ENCODE measurements at places on chromosomes 16 and 17.

DNA sequence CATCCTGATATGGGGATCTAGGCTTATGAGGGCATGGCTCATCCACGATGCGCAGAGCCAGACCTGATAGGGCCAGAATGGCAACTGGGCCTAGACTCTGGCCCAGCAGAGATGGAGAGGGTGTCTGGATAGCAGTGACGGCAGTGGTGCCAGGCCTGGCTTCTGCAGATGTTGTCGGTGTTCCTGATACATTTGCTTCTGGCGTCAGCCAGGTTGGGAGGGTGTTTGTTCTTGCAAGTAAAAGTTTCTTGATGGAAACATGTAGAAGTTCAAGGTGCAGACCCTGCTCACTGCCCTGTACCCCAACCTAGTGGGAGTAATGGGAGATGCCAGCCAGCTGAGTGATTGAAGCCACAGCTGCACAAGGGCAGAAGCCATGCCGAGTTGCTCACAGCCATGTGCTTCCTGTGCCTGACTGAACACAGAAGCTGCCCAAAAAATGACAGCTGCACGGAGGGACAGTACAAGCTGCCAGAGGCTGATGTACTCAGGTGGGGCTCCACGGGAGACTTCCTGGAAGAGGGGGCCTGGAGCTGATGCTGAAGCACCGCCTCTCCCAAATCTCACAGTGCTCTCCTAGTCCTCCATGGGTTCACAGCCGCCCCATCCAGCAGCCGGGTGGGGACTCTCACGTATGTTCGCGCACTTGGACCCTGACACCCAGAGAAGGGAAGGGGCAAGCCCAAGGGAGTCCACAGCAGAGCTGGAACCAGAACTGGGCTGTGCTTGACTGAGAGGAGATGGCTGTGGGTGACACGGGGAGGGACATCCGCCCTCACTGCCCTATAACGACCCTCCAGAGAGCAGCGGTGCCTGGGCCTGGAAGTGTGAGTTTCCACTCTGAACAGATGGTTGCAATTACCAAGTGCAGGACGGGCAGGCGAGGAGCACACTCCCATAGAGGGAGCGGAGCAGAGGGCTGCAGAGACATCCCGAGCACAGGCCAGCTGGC is 78.7 kb downstream of the N4BP1 start:
- DNase-seq, result peak; percentile 68

- no peak for DNase-seq
Measured at GRCh38 chr17:3659541-3660111, 8.8 kb downstream of the TAX1BP3 start.

GRCh38 chr17:3529817-3530741 is 27.5 kb downstream of the TRPV3 start:
- no peak for DNase-seq

DNA sequence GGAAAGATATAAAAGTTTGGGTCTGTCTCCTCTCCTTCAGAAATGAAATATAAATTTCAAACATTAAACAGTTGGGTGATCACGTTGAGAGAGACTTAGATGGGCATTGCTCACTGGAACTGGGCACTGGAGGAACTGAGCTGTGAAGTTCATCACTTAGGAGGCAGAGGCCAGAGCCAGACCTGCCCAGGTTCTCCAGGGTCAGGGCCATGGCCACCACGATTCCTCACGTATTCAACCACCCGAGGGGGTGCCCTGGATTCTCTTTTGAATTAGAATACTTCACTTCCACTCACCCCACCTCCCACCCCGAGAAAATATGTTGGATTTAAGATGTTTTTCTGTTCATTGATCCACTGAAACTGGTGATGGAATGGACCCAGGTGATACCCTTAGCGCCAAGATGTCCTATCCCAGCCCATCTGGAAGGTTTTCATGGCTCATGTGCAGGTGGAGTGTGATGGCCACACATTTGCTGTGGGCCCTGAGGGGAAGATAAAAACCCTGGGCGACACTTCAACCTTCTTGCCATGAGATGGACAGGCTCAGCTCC is 6.1 kb downstream of the PRR29 start:
- DNase-seq, result no peak

GRCh38 chr16:89668790-89669158 is 11.1 kb downstream of the SPATA33 start:
- no peak for DNase-seq

DNA sequence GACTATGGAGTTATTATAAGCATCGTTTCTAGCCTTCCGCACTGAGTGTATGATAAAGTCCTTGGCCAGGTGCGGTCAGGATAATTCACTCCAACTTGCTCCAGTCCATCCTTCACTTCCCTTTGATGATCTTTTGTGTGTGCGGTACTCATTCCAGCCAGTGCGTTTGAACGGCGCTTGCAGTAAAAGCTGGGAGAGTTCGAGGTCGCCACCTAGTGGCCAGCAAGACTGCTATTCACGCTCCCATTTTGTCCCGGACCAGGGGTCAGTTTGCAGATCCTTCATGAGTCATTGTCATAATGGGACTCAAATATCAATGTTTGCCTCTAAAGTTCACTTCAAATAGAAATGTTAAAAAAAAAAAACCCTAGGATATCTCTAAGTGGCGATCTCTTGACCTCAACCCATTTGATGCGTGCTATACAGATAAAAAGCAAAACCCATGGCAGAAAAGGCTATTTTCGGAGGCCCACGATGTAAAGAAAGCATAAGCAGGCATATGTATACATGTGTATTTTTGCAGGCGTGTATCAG is 417.1 kb downstream of the TMEM114 start:
- DNase-seq, result peak; percentile 1

- peak; percentile 55 for DNase-seq
Measured at GRCh38 chr17:42133461-42134041, 10.9 kb downstream of the HSPB9 start.

- no peak for DNase-seq
Measured at GRCh38 chr17:41008811-41009210, at the start of gene KRTAP3-1. Gene KRTAP3-1 (minus strand): TSS chr17:41009128. CDS start chr17:41009074, 54 bp downstream.

DNA sequence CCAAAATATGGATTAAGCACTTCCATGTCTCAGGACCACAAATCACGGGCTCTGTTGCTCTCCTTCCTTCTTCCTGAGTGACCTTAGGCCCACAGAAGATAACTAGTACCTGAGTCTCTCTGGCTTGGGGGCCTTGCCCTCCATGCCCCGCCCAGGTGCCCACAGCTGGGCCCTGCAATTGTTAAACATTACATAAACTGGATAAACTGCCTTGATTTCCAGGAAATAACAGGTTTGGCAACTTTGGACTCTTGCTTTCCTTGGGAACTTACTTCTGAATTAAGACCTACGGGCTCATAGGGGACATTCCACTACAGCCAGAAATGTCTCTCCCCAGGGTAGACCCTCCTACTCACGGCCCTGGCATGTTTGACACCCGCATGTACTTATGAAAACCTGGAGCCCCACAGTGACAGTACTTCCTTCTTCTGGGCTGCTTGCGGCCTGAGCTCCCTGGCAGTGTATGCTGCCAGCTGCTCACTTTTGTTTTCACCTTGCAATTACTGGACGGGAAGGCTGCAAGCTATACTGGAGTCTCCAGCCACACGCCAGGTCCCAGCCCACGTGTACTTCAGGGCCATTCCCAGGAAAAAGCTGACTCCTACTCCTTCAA is 2.3 kb upstream of the UBALD2 start:
- no peak for DNase-seq

GRCh38 chr17:40664582-40665333 is at the start of gene KRT222:
Gene KRT222 (minus strand): TSS chr17:40665177. CDS start chr17:40665099, 78 bp downstream.
- no peak for DNase-seq

- no peak for DNase-seq
Measured at GRCh38 chr16:49929626-49930025, 73.7 kb upstream of the ZNF423 start.

- DNase-seq, result no peak
Measured at GRCh38 chr16:86594721-86595120, 16.4 kb downstream of the FOXL1 start.

DNA sequence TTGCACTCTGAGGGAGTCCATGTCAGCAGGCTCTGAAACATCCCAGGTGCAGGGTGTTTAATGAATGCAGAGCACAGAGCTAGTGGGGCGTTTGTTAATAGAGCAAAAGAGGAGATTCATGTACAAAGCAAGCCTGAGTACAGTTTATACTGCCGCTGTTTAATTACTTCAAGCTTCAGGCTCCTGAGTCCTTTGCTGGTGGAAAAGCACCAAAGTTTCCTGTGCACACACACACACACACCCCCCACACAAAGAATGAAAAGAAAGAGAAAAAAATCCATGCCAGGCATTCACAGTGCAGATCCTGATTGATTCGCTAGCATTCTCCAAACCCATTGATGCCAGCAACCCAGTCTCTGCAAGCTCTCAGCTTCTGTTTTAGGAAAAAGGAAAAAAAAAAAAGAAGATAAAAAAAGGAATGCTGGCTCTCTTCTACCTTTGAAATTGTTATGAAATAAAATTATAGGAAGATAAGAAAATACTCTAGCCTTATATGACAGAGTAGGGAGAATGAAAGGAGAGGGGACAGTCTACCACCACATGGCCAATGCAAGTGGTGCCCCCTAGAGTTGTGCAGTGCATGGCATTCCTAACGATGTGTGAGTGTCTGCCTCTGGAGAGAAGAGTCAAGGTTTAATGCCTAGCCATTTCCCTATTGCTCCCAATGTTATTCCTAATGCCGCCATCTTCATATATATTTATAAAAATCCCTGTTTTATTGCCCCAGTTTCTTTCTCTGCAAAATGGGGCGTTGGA is 216.5 kb downstream of the TMEM114 start:
- DNase-seq, result no peak

GRCh38 chr17:50448643-50449042 is 20.0 kb downstream of the CHAD start:
- DNase-seq, result no peak

DNA sequence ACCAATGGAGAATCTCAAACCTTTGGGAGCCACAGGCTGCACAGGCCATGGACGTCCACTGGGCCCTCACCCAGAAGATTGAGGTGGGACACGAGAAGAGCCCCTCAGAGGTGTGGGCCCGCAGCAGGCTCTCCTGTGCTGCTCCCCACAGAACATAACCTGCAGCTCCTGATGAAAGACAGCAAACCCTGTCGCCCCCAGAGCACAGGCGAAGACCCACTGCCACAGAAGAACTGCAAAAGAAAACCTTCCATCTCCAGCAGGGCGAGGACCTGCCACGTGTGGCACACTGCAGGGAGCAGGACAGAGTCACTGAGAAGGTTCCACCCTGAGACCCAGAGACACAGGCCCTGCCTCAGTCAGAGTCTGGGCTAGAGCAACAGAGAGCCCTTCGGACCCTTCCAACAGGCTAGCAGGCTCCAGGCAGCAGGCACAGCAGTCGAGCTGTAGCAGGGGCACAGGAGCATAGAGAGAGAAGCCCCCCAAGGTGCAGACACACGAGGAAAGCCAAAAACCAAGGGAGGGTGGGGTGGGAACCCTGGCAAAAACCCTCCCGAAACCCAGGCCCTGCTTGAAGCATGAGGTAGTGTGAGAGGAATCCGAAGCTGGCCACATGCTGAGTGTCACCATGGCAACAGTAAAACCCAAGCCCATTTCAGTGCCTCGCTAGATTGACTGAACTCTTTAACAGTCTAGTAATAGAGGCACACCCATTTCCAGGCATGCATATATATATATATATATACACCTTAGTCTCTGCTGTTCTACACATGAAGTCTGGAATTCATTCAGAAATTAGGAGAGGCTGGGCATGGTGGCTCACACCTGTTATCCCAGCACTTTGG is 60.0 kb upstream of the CHMP6 start:
- no peak for DNase-seq

DNA sequence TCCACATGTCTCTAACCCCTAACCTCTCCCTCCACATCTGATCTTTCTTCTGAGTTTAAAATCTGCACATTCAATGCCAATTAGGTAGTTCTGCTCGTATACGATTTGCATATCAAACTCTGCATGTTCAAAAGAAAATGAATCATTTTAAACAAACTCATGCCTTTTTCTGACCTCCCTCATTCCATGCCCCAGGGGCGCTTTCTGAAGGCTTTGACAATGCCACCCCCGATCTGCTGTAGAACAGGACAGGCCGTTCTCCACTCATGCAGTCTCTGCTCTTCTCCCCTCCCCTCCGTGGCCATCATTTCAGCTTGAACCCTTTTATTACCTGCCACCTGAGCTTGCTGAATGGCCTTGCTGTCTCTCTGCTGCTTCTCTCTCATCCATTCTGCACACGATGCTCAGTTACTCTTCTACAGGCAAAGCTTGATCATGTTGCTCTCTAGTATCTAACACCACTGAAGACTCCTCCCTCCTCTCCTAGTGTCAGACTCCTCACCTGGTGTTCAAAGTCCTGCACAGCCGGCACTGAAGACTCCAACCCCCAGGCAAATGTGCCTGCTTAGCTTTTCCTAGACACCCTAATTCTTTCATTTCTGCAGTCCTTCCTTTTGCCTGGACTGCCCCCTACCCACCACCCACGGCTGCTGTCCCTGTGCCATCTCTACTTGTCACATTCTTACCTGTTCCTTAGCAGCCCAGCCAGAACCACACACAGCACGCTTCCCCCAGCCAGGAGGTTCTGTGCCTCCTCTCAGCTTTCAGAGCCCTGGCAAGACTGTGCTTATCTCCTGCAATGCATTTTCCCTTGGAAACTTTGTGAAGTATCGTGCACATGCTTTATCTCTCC is 6.2 kb downstream of the TMEM238L start:
- no peak for DNase-seq

GRCh38 chr16:49081554-49081953 is 200.1 kb downstream of the CBLN1 start:
- no peak for DNase-seq

GRCh38 chr16:51431517-51432241 is 280.6 kb upstream of the SALL1 start:
- no peak for DNase-seq

DNA sequence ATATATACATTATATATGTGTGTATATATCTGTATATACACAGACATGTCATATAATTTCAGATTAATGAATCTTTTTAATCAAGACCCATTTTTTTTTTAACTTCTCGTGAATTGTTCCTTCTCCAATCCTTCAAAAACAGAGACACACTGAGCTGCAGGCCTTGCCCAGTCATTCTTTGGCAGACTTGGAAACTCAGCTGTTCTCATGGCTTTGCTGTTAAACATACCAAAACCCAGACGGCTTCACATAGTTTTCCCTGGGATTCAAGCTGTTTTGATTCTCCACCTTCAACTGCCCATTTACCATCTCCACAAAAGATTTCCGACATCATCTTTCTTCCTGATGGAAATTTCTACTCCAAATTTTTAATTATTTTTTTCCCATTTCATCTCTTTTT is 148.7 kb downstream of the KCNJ2 start:
- DNase-seq, result no peak

DNA sequence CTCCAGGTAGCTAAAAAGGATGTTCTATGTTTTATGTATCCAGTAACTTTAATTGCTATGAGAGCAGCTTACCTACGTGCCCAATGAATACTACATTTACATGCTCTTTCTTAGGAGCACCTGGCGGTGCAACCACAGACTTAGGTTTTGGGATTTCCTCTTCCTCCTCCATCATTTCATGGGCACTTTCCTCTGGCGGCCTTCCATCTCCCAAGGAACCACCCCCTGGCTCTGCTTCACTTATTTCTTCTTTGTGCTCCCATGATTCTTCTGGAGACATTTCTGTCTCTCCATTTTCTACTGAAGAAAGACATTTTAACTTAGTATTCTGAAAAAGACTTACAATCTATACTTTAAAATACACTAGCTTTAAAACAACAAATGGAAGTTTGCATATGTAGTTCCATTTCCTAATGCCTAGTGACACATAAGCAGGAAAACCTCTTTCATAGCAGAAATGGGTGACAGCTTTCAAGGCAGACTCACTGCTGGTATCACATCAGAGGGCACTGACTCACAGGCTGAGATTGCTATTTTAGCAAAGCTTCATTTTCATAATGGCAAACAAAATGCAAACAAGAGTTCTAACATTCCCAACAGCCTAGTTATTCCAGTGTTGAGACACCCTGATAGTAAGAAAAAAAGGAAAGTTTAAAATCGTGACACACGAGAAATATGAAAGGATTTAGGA is 19.1 kb downstream of the GSPT1 start:
- no peak for DNase-seq
